ENCODE measurements at places on chromosomes 16 and 17.

DNA sequence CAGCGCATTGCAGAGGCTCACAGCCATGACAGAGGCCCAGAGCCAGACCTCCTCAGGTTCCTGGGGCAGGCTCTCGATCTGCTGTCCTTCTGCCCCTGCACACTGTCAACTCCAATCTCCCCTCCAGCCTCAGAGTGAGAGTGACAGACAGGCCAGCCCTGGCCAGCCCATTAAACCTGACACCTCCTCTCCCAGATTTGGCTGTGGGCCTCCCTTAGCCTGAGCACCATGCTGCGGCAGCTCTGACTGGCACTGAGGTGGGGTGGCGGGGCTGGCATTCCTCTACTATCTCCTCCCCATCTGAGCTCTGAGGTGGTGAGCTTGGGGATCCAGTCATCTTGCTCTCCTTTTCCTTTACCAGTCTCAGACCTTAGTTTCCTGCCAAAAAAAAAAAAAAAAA is 15.5 kb upstream of the C1QL1 start:
- no peak for DNase-seq

DNA sequence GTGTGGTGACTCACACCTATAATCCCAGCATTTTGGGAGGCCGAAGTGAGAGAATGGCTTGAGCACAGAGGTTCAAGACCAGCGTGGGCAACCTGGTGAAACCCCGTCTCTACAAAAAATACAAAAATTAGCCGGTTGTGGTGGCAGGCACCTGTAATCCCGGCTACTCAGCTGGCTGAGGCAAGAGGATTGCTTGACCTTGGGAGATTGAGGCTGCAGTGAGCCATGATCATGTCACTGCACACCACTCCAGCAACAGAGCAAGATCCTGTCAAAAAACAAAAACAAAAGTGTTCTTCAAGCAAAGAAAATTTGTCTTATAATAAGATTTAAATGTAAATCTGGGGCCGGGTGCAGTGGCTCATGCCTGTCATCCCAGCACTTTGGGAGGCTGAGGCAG is 51.5 kb downstream of the PAFAH1B1 start:
- DNase-seq, result no peak

- DNase-seq, result no peak
Observed at GRCh38 chr17:6857904-6858303, 26.4 kb upstream of the TEKT1 start.

GRCh38 chr17:69672924-69673323 is 258.4 kb downstream of the MAP2K6 start:
- no peak for DNase-seq

GRCh38 chr17:43906951-43907424 is 348 bp downstream of the MPP2 start:
- DNase-seq, result peak; percentile 69

- DNase-seq, result no peak
Observed at GRCh38 chr16:72970656-72971055, 77.3 kb downstream of the ZFHX3 start.

DNA sequence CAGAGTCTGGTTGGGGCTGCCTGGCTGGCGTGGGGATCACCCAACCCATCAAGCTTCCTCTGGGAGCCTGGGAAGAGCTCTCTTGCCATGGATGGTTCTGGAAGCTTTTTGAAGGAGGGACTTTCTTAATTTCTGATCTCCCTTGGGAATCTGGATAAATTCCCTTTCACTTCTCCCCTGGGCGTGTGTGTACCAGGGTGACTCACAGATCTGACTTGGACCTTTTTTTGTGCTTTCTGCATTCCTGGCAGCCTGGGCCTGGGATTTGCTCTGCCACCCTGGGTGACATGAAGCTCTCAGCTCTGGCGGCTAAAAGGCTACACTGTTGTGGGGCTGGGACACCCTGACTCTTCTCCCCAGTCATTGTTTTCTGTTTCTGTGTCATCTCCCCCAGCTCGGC is 70.1 kb downstream of the ABCC1 start:
- DNase-seq, result no peak

DNA sequence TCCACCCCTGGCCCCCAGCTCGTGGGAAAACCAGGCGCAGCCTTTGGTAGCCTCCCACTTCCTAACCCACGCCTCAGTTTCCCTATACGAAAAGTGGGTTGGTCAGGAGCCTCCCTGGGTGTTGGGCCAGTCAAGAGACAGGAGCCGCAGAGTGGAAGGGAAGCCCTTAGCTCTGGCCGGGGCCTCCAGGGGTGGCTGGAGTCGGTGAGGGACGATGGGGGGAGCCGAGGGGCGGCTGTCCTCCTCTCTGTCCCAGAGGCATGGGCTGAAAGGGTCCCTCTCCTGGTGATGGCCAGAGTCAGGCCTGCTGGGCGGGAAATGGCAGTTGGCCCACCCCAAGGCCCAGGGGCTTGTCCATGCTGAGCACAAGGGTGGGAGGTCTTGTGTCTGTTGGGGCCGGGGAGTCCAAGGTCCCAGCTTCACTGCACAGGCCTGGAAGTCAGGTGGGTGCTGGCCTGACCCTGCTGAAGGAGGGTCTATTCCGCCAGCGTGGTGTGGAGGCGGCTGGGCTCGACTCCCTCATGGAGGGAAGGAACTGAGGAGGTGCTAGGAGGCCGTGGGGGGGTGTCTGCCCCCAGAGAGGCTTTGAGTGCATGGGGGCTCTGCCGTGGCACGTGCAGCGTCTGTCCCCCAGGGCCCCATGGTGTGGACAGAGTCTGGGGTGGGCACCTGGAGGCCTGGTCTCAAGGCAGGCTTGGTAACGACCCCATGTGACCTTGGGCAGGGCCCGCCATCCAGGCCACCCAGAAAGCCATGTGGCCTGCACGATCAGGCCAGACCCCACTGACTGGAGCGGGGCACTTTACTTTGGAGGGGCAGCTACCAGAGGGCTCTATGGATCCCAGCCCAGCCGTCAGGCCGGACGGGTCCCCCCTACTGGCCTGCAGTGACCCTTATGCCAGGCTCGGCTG is 1.1 kb downstream of the SLC16A3 start:
- no peak for DNase-seq

- DNase-seq, result no peak
Observed at GRCh38 chr16:42069-42457, 11.3 kb downstream of the POLR3K start.

DNA sequence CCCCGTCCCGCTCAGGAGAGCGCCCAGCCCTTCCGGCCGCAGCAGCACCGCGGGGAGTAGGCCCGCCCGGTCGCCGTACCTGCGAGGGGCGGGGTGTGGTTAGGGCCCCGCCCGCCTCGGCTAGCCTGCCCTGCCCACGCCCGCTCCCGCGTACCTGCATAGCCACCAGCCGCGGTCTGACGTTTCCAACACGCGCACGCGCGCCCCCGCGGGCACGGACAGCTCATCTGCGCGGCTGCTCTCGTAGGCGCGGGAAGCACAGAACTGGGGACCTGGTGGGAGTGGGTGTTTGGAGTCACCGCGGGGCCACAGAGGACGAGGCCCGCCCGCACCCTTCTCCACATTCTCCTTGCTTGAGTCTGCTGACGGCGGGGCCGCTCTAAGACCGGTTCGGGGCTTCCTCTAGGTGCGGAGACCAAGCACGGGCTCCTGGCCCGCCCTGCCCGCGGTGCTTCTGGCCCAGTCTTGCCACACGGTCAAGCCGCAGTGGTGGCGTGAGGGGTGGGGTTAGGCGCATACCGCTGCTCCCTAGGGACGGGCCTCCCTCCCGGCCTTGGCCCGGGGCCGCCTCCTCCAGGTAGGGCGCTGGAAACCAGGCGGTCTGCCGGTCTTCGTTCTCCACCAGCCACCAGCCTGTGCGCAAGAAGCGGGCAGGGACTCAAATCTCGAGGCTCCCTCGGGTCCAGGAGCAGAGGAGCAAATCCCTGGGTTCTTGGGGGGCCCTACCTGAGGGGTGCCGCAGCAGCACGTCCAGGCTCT is 1.8 kb downstream of the NOXO1 start:
- DNase-seq, result no peak

DNA sequence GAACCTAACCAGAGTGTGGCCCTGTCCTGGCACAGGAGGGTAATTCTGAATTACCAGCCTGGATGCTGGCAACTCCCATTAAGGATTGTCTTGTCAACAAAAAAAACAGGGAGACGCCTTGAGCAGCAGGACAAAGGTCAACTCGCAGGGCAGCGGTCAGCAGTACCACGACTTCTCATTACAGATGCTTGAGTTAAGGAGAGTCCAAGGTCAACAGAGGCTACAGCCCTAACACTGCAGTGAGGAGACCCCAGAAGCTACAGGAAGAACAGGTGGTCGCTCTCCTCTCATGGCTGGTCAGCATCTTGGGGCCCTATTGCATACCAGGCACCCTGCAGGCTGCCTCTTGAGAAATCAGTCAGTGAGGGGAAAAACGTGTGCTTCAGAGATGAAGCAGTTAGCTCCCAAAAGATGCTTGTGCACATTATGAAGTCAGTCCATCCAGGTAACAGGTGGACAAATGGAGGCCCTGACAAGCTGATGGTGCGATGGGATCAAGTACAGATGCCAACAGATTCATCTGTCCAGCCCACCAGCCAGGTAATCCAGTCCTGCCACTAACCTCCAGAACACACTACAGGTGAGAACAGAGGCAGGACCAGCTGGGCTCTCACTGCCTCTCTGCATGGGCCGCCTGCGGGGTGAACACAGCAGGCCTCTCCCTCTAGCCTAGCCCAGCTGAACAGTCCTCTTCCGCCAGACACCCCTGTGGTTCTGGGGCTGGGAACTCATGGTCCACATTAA is 4.2 kb downstream of the CSNK1D start:
- no peak for DNase-seq

- no peak for DNase-seq
Observed at GRCh38 chr16:88616320-88616719, 22.1 kb upstream of the IL17C start.

GRCh38 chr17:1377334-1377733 is 22.7 kb downstream of the YWHAE start:
- no peak for DNase-seq

DNA sequence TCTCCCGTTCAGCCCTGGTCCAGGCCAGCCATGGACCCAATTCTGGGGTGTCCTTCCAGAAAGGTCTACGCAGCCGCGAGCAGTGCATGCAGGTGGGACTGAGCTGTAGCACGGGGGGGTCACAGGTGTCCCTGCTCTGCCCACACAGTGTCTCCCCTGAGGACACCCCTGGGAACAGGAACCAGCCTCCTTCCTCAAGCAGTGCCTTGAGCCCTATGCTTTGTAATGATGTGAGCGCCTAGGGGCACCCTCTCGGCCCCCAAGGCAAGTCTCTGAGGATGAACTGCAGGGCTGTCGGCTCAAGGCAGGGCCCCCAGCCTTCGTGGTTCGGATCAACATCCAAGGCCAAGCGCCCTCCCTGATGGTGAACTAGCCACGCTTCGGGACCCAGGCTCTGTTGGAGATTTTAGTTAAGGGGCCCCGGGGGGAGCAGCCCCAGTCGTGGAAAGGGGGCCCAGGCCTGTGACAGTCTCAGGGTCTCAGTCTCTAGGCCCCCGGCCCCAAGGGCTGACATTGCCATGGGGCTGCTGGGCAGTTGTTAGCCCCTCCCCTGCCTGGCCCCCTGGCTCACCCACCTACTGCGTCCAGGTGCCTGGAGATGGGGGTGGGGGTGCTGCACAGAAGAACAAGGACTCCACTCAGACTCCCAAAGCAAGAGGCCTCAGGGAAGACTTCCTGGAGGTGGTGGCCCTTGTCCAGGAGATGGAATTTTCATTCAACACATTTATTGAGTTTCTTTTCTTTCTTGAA is 2.3 kb downstream of the IL17C start:
- DNase-seq, result no peak

GRCh38 chr17:42088736-42089135 is 9.5 kb downstream of the ZNF385C start:
- DNase-seq, result no peak

- no peak for DNase-seq
Observed at GRCh38 chr17:17926036-17926435, 46.2 kb downstream of the TOM1L2 start.

DNA sequence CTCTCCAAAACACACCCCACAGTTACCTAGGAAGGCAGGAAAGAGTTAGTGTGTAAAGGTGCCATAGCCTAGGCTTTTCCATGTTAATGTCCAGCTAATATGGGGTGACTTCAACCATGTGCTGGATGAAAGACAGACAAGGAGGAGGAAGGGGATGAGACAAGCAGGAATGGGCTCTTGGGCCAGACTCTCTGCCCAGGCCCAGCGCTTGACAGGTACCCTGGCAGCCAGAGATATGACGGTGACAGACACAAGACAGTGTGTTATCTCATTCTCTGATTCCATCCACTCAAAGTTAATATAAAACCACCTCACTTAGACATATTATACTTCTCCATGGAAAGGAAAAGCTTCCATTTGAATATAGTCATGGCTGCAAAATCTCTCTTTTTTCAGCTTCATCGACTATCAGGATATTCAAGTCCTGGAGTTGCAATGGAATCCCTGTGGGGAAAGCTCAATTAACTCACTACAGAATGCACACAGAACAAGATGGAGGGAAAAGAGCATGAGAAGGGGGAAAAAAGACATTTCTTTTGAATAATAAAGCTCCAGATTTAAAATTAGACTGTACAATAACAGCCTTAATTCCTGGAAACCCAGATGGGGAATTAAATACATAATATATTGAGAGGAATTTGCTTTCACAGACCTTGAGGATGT is 596.7 kb downstream of the TOX3 start:
- DNase-seq, result no peak

DNA sequence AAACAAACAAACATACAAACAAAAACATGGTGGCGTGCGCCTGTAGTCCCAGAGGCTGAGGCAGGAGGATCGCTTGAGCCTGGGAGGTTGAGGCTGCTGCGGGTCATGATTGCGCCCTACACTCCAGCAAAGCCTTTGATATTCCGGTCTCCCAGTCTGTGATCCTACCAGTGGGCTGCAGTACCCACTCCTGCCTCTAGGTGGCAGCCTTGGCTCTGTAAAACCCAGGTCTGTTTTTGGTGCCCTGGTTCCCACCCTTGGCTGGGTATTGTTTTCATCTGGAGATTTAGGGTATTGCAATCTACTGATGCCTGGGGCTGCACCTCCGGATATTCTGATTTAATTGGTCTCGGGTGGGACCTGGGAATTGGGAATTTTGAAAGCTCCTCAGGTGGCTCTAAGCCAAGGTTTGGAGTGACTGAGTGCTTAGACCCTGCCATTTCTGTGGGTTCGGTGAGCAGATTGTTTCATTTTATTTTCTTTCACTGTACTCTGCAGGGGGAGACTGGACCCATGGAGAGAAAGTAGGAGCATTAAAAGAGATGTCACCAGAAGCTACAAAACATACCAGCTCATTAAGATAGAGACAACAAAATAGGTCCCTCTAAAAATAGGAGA is 40.5 kb downstream of the MYH3 start:
- no peak for DNase-seq

- peak; percentile 30 for DNase-seq
Observed at GRCh38 chr17:74840989-74841666, 18.6 kb downstream of the GRIN2C start.

GRCh38 chr17:29155966-29156338 is 24.2 kb downstream of the MYO18A start:
- DNase-seq, result no peak

GRCh38 chr16:22109258-22109898 is 17.0 kb downstream of the VWA3A start:
- no peak for DNase-seq

DNA sequence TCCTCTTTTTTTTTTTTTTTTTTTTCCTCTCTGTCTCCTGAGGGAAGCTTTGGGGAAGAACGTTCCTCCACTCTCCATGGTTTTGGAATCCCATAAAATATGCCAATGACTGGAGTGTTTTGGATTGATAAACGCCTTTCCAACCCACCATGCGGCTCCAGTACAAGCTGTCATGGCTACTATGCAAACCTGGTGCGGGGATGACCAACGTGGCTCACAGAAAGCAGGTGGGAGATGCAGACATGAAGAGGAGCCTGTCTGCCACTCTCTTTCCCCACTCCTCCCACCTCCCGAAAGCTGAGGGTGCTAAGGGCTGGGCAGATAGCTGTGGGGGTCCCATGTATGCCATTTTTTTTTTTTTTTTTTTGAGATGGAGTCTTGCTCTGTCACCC is 69.9 kb upstream of the SEC14L1 start:
- DNase-seq, result no peak

GRCh38 chr16:27246439-27246838 is 22.1 kb downstream of the NSMCE1 start:
- DNase-seq, result no peak
